Transverse colon (tissue), 4 donors: ENCODE measurements at places on chromosomes 5 and 9.

DNA sequence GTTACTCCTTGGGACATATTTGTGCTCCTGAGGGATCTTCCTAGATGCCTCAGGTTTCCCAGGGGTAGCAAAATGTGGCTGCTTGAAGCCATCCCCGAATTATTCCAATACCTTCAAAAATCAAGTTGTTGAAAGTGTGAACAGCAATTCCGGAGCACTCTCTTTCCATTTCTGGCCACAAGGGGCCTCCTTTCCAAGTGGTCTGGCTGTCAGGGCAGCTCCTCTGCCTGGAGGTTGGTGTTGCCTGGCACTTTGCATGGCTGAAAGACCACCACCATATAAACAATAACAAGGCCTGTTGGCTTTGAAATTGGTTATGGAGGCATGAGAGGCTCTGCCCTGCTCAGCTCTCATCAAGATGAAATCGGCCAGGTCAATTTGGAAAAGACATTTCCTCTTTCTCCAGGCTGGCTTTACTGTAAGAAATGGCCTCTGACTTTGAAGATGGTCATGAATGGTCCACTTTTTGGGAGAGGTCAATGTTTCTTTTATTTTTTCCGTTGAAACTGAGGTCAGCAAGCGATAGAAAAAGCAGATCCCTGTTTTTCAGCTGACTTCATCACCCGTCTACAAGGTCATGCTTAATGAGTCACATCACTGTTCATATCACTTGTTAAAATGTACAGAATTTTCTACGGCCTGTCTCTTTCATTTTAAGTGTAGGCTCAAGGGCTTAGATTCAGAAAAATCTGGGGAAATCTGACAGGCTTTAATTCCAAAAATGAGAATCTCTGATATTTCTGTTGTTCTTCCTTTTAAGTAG, 481.1 kb upstream of the ZNF608 start:
- peak; percentile 9 for DNase-seq

DNA sequence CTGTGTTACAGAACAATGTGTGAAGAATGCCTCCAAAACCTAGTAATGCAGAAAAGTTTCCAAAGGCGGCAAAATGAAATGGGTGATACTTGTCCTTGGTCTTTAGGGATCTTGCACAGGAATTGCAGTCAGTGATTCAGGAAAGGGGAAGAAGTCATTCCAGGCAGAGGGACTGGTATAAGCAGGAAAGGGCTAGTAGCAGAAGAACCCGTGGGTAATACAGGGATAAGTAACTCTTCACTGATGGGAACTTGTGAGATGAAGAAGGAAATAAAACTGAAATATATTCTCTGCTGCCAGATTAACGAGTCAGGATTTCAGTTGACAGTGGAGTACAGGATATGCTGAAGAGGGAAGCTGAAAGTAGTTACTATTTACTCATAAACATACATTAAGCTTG, 1.2 kb downstream of the SRFBP1 start:
- DNase-seq, result no peak

GRCh38 chr9:136936645-136937170, 7.8 kb downstream of the FBXW5 start:
- no peak for DNase-seq

DNA sequence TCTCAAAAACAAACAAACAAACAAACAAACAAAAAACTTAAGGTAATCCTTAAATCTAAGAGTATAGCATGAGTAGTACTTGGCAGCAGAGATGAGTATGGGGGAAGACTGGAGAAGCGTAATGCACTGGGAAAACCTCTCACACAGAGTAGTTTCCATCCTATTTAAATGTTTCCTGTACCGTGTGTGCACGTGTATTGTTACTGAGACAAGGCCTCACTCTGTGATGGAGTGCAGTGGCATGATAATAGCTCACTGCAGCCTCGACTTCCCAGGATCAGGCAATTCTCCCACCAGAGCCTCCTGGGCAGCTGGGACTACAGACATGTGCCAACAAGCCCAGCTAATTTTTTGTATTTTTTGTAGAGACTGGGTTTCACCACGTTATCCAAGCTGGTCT, 2.9 kb downstream of the UIMC1 start:
- no peak for DNase-seq
